ENCODE measurements at places on chromosomes 7 and 10.

DNA sequence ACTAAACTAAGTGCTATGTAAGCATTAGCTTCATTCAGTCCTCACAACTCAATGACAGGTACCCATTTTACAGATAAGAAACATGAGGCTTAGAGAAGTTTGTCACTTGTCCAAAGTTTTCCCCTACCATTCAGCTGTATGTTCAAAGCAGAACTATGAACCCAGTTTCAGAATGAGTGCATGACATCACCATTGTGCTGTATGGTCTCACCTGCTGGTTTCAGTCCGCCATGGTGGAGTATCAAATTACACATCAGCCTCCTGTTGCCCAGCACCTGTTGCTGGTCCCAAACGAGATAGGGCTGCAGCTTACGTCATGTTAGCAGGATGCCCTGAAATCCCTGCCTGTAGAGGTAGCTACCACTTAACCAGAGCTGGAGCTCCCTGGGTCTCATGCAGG is 95.0 kb downstream of the DYNC1I1 start:
- DNase-seq = no peak

- DNase-seq = no peak
Measured at GRCh38 chr10:35578618-35578956, 26.6 kb upstream of the GJD4 start.

DNA sequence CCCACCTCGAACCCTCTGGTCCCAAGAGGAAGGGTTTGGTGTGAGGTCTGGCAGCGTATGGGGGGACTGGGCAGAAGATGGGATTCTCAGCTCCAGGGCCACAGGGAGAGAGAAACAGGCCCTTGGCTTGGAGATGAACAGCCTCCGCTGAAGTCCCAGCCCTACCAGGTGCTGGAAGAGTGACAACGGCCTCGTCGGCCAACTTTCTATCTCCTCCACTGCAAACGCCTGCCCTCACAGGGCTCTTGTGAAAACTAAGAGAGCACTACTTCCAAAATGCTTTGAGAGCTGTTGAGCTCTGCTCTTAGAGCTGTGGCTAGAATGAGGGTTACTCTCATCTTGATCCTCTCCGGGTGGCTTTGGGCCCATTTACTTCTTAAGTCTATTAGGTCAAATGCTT is 63.5 kb downstream of the AFAP1L2 start:
- DNase-seq = no peak

DNA sequence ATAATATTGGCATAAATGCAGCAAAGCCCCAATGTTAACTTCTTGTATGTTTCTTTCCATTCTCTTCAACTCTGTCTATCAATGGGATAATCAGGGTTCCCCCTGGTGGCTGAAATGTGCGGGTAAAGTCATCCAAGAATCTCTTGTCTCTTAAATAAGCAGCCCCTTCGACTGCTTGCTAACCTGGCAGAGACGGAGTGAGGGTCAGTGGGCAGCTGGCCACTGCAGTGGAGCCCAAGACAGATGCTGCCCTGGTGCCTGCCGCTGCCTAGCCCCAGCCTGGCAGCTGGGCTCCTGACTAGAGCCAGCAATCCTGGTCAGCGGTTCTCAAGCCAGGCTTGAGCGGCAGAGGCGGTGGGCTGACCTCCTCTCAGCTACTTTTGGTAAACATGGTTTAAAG is 248.9 kb downstream of the COBL start:
- peak; percentile 21 for DNase-seq

- no peak for DNase-seq
Measured at GRCh38 chr7:102085218-102085772, 201.4 kb upstream of the SH2B2 start.

DNA sequence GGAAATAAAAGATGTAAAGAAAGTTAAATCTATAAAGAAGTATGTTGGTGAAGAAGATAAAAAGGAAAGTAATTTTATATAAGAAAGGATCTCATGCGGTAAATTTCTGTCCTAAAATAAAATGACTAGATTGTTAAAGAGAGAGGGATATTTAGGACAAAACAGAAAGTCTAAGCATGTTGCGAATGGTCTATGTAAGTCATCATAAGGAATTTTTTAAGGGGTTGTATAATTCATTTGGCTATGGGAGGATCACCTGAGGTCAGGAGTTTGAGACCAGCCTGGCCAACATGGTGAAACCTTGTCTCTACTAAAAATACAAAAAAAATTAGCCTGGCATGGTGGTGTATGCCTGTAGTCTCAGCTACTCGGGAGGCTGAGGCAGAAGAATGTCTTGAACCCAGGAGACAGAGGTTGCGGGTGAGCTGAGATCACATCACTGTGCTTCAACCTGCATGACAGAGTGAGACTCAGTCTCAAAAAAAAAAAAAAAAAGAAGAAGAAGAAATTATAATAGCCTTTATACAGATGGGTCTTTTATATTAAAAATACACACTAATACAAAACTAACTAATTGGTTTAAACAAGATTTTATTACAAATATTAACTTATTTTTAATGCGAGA is 294.3 kb downstream of the MAGI2 start:
- DNase-seq = no peak

- no peak for DNase-seq
Measured at GRCh38 chr7:155217634-155218033, 80.0 kb upstream of the INSIG1 start.

- DNase-seq = no peak
Measured at GRCh38 chr10:81872206-81872862, 2.7 kb upstream of the NRG3 start.
